Epithelial cell of esophagus (primary cell): ENCODE measurements at places on chromosomes 13 and 19.

DNA sequence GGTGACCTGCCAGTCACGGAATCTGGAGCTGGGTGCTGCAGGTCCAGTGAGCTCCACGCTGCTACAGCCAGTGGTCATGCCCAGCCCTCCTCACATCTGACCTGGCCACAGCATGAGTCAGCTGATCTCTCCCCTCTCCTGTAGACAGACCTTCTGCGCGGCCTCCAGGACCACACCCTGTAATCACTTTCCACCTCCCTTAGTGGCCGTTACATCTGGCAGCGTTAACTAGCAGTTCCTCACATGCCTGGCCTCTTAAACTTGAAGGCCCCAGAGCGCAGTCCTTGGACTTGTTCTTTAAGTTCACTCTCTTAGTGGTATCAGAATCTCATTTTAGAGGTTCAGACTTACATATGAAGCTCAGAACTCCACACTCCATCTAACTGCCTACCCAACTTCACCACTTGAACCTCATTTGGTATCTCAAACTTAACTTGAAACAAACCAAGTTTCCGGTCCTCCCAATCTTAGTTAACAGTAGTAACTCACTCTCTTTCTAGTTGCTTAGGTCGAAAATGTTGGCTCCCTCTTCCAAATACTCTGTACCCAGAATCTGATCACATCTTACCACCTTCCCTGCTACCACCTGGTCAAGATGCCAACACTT, 22.7 kb downstream of the MIPEP start:
- DNase-seq = no peak

DNA sequence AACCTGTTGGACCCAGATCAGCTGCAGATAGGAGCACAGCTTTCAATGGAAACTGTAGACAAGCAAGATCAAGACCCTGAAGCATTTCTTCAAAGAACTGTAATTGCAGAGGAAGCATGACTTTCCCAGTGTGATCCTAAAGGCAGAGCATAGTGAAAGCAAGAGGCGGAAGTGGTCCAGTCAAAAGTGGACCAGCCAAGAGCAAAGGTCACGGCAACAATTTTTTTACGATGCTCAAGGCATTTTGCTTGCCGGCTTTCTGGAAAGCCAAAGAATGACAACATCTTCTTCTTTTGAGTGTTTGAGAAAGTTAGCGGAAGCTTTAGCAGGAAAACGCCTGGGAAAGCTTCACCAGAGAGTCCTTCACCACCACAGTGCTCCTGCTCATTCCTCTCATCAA, 111.6 kb downstream of the RNF17 start:
- DNase-seq = no peak

DNA sequence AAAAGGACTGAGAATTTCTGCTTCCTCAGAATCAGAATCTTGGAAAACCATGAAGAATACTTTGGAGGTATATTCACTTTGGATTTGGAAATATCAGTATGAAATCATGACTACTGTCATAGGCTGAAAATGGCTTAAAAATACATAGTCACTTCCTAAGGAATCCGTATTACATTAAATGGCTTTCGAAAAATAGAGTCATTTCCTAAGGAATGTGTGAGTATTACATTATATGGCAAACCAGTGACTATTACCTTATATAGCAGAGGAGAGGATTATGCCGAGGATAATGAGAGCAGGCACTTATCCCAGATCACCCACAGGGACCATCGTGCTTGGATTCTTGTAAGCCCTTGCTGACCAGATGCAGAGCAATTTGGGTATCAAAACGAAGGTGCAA, 1471.8 kb downstream of the EFNB2 start:
- no peak for DNase-seq

DNA sequence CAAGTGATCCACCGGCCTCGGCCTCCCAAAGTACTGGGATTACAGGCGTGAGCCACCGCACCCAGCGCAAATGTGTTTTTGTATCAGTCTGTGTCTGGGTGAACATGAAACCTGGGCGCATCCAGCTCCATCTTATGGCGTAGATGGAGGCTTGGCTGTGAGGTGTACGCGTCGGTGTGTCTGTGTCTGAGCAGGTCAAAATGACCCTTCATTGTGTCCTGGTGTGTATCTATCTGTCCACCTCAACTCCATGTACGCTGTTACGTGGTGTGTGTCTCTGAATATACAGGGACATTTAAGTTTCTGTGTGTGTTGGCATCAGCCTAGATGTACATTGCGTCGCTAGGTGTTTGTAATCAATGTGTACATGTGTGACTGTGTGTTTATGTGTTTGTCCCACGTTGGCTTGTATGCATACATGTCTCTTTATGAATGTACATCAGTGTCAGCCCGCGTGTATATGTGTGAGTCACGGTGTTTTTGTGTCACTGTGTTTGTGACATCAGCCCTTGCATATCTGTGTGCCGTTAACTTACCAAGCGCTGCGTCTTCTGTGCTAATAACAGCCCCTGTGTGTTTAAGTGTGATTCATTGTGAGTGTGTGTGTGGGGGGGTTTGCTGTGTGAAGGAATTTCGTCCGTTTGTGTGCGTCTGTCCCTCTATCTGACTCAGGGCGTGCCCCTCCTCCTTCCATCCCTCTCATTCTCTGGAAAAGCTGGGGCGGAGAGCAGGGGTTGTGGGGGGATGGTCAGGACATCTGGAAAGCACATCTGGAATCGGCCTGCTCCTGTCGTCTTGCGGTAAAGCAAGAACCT, 6.4 kb downstream of the AXL start:
- DNase-seq = peak; percentile 95

- DNase-seq = peak; percentile 45
Measured at GRCh38 chr13:44379885-44380284, 6.3 kb downstream of the SERP2 start.

- peak; percentile 71 for DNase-seq
Measured at GRCh38 chr13:26062853-26063444, 11.1 kb upstream of the SHISA2 start.

- DNase-seq = peak; percentile 8
Measured at GRCh38 chr13:25110956-25111584, 15.1 kb downstream of the PABPC3 start.

GRCh38 chr19:2732883-2733282, 6.9 kb downstream of the SLC39A3 start:
- DNase-seq = no peak

GRCh38 chr13:38430796-38431195, 81.1 kb downstream of the UFM1 start:
- DNase-seq = peak; percentile 6

DNA sequence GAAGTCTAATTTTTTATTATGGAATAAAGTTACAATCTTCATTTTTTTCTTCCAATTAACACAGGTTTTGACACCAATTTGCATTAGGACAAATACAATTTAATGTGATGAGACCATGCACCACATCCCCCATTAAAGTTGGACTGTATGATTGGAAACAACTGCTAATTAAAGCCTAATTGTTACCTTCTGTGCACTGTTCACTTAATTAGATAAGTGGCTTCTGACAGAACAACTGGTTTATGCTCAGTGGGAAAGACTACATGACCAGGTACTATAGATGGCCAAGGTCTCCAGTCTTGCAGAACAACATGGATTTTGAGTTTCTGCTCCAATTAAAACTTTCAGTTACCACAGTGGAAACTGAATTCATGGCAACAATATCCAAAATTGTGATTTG, 198.1 kb downstream of the FGF14 start:
- no peak for DNase-seq

- peak; percentile 55 for DNase-seq
Measured at GRCh38 chr13:30585748-30586262, 31.9 kb upstream of the USPL1 start.

DNA sequence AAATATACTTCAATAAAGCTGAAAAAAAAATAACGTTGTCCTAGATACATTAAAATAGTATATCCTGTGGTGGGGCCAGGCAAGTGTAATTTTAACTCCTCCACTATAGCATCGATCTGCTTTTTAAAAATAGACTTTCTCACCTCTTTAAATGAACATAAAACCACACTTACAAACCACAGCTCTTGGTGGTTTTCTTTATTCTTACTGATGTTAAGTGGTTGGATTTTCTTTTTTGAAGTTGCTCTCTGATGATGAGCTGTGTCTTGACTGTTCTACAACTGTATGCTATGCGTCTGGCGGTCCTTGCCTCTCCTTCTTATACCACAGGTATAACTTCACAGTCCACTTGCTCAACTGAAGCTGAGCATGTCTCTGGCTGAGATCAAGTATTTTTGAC, 721.5 kb upstream of the KLHL1 start:
- DNase-seq = no peak
